ENCODE measurements at places on chromosomes 6 and 20. TPM values are rescaled to one million over a fixed set of nuclear protein-coding genes. Genes with fewer than 3 reads are reported as not detected.

Gene LSM14B
- total RNA-seq = 23.5 TPM

Gene STK35
- total RNA-seq = 13.6 TPM

Gene SIRPB2
- 10.2 TPM for total RNA-seq

Gene SLC17A5
- 12.7 TPM for total RNA-seq

Gene PLN
- total RNA-seq = 350 TPM

Gene FANCE
- 3.9 TPM for total RNA-seq

GRCh38 chr6:135901774-135902524, 50.4 kb downstream of the PDE7B start:
- H3K27ac ChIP-seq = peak overlapping the region; percentile 54
- peaks cover 12% of the 10 kb centered on the region for H3K4me1 ChIP-seq
- no peak overlapping the region for H3K4me3 ChIP-seq

GRCh38 chr6:109383438-109383940, 1.2 kb upstream of the CD164 start:
- peaks cover 37% of the 10 kb centered on the region for H3K4me1 ChIP-seq
- H3K27me3 ChIP-seq = no peaks in the 10 kb centered on the region
- H3K36me3 ChIP-seq = no peaks in the 10 kb centered on the region
- peak overlapping the region; percentile 100 for H3K27ac ChIP-seq

GRCh38 chr6:109224107-109224875, 129.0 kb downstream of the CEP57L1 start:
- H3K36me3 ChIP-seq = no peaks in the 10 kb centered on the region
- DNase-seq = no peak
- no peaks in the 10 kb centered on the region for H3K4me1 ChIP-seq
- no peaks in the 10 kb centered on the region for H3K27me3 ChIP-seq

DNA sequence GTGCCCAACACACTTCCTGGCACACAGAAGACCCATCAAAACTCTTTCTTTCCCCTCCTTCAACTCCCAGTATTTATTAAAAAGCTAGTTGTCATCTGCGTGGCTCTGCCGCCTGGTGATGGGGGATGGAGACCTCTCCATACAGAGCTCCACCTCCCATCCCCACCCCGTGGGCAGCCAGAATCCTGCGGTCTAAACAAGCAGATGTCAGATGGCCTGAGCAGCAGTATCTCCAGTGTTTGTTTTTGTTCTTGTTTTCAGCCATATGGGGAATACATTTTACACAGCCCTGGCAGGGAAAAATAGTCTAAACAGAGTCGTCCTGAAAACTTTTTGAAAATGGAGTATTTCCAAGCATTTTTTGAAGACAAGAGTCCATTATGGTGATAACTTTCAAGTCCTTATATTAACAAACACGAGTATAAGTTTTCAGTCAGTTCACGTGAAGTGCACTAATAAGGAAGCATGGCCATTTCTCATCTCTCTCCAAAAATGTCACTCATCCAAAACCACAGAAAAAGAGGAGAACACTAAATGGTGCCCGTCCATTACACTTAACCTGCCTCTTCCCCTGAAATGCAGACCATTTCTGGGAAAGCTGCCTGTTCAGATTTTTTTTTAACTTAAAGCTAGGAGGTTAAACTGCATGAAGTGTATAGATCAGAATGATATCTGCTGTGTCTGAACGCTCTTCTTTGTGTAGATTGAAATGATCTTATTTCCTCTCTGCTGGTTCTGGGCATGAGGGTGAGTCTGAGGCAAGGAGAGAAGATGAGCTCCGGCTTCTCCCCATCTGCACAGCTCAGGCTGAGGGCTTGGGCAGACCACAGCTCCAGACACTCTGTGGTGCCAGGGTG, 91.0 kb downstream of the TCP11 start:
- H3K27me3 ChIP-seq = no peaks in the 10 kb centered on the region
- no peaks in the 10 kb centered on the region for H3K4me1 ChIP-seq
- peak; percentile 85 for DNase-seq
- H3K36me3 ChIP-seq = peaks cover 13% of the 10 kb centered on the region
- H3K27ac ChIP-seq = peak overlapping the region; percentile 92
- no peak overlapping the region for H3K4me3 ChIP-seq

DNA sequence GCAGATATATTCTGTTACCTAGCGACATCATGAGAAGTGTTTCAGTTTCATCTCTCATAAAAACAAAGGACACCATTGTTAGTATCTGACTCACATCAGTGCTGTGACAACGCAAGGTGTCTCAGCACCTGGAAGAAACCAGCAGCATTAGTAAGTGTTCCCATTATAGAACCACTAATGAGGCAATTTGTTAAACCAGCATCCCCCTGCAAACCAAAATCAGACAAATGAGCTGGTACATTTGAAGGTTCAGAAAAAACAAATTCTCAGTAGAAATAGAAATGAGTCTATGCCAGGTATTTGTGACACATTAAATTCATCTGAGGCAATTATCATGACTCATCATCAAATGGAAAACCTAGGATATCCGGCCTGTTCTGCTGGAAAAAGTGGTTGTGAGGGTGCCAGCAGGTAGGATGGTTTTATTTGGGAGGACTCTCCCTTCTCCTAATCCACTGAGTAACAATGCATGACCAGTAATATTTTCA, 151.7 kb downstream of the TMEM200A start:
- no peaks in the 10 kb centered on the region for H3K27me3 ChIP-seq
- no peak for DNase-seq
- no peaks in the 10 kb centered on the region for H3K36me3 ChIP-seq
- H3K27ac ChIP-seq = no peak overlapping the region
- no peaks in the 10 kb centered on the region for H3K4me1 ChIP-seq

DNA sequence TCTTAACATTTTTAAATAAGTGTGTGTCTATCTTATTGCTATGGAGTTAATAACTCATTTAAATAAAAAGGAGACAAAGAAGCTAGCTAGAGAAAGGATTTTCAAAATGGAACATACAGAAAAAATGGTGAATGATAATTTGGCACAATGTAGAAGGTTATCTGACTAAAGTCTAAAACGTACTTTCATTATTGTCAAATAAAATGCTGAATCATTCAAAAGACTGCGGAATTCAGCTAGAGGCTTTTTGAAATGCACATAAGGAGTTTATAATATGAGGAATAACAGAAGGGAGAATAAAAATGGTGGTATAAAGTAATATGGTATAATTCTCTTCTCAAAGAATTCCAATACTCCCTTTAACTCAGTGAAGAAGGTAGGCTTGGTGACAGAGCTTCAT, 597.9 kb downstream of the KHDRBS2 start:
- no peak overlapping the region for H3K4me3 ChIP-seq
- H3K36me3 ChIP-seq = no peaks in the 10 kb centered on the region
- H3K4me1 ChIP-seq = no peaks in the 10 kb centered on the region

GRCh38 chr6:33212857-33213165, 4.5 kb downstream of the RING1 start:
- H3K27me3 ChIP-seq = no peaks in the 10 kb centered on the region
- H3K27ac ChIP-seq = peak overlapping the region; percentile 57
- H3K36me3 ChIP-seq = peaks cover 5% of the 10 kb centered on the region
- no peaks in the 10 kb centered on the region for H3K4me1 ChIP-seq
- no peak for DNase-seq
- H3K4me3 ChIP-seq = peak overlapping the region; percentile 44

DNA sequence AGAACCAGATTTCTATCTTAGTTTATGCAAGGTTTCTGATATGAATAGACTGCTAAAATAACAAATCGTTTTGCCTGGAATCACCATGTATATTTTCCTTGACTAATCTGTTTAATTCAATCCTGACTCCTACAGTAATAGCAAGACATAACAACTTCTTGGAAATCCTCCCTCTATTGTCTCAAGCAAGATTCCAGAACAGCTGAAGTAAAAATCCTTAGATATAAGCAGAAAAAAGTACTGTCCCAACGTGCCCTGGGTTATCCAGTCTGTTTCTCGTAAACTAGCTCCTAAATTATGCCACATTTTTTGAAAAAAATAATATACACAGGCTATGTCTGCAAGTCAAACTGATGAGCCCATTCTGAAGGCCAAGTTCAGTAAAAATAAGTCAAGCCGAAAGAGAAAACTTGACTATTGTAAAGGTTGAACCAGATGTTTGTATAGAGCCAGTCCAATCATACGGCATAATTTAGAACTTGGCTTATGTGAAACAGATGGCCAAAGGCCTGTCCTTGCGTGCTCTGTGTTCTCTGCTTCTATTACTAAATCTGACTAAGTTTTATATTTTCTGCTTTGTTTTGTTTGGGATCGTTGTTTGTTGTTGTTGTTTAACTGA, 341.6 kb upstream of the NRSN1 start:
- H3K36me3 ChIP-seq = no peaks in the 10 kb centered on the region
- H3K27me3 ChIP-seq = no peaks in the 10 kb centered on the region
- peak overlapping the region; percentile 20 for H3K27ac ChIP-seq
- no peak for DNase-seq
- peaks cover 11% of the 10 kb centered on the region for H3K4me1 ChIP-seq

DNA sequence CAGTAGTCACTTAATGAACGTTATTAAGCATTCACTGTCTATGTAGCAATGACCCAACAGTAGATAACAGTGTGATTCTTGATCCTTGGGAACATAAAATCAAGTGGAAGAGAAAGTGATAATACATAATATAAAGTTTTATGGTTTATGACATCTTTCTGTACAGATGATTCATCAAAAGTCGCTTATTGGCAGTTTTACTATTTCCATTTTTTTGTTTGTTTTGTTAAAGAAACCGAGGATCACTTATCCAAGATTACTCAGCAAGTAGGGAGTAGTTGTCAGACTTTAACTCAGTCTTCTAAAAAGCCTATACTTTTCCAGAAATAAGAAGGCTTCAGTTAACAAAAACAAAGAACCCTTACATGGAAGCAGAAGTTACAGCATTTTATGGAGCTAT, 260.8 kb downstream of the ZFAND3 start:
- peaks cover 36% of the 10 kb centered on the region for H3K4me1 ChIP-seq
- no peaks in the 10 kb centered on the region for H3K27me3 ChIP-seq
- H3K27ac ChIP-seq = no peak overlapping the region
- no peak overlapping the region for H3K4me3 ChIP-seq

- H3K4me3 ChIP-seq = no peak overlapping the region
- no peak for DNase-seq
- H3K4me1 ChIP-seq = peaks cover 15% of the 10 kb centered on the region
- peaks cover 41% of the 10 kb centered on the region for H3K27me3 ChIP-seq
Observed at GRCh38 chr6:37538107-37538506, 38.4 kb upstream of the CCDC167 start.

Data from sigmoid colon (tissue), 7 donors.